Stimulated activated CD4-positive, alpha-beta T cell treated with anti-CD3 and anti-CD28 coated beads, Interleukin-4, amount 100 ng/mL, for 48 hours (primary cell): ENCODE measurements at places on chromosomes 6 and 20.

GRCh38 chr6:26240157-26241032 lies 124.6 kb upstream of the BTN3A2 start:
- DNase-seq = peak; percentile 54

- DNase-seq = no peak
Observed at GRCh38 chr6:7568021-7568420, 22.0 kb upstream of the SNRNP48 start.

DNA sequence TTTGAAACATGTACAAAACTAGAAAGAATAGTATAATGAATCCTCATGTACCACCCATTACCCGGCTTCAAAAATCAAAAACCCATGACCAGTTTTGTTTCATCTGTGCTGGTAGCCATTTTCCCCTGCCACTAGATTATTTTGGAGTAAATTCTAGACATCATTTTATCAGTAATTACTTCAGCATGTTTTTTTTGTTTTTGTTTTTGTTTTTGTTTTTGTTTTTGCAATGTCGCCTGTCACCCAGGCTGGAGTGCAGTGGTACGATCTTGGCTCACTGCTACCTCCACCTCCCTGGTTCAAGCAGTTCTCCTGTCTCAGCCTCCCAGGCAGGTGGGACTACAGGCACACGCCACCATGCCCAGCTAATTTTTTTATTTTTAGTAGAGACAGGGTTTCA lies 8.0 kb upstream of the PKIG start:
- no peak for DNase-seq

DNA sequence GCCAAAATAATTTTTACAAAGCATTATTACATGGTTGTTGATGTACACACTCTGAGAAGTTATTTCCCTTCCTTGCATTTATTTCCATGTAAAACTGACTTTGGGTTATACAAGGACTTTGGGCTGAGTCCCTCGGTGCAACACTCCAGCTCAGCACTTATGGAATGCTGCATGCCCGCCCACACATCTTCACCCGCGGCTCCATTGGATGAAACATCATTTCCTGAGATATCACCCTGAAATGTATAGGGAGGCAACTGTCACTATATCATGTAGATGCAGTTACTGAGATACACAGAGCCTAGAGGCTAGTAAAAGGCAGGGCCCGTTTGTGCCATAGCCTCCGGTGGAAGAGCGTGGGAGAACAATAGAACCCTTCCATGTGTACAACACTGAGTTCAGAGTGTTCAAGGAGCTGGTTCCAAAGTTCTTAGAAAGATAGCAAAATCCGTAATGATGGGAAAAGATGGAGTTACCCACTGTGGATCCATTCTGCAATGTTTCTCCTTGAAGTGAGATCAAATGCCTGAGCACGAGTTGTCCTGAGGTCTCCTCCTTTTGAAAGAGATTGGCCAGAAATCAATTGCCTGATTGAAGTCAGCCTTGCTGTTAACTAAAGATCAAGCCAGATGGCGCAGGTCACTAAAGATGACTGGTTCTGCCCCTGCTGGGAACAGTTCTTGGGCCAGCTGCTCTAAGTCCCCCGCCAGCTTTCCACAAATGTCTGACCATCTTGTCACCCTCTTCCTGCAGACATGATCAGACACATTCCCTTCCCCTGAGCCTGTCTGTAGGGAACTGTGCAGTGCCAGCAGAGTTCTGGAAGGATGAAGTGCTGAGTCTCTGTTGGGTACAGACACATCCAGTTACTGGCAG lies 100.9 kb upstream of the IYD start:
- no peak for DNase-seq

DNA sequence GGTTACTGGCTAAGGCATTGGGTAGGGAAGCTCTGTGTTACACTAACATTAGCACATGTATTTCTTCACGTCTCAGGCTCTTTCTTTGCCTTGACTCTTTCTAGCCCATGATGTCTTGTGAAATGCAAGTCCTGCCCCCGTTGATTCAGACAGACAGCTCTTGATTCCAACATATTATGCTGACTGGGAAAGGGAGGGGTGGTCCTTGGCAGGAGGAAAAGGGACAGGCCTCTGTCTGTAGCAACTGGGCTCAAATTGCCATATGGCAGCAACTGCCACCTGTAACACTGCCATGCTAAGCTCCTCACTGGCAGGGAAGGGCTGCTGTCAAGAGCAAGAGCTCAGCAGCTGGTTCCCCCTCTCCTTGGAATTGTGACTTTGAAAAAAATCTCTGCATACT lies 5.7 kb upstream of the KCNK15 start:
- no peak for DNase-seq

GRCh38 chr20:187733-188132 lies 1.8 kb downstream of the DEFB128 start:
- DNase-seq = no peak

- no peak for DNase-seq
Observed at GRCh38 chr6:34657037-34657306, 39.6 kb downstream of the ILRUN start.

GRCh38 chr6:161407115-161407514 lies 133.3 kb upstream of the AGPAT4 start:
- DNase-seq = no peak

DNA sequence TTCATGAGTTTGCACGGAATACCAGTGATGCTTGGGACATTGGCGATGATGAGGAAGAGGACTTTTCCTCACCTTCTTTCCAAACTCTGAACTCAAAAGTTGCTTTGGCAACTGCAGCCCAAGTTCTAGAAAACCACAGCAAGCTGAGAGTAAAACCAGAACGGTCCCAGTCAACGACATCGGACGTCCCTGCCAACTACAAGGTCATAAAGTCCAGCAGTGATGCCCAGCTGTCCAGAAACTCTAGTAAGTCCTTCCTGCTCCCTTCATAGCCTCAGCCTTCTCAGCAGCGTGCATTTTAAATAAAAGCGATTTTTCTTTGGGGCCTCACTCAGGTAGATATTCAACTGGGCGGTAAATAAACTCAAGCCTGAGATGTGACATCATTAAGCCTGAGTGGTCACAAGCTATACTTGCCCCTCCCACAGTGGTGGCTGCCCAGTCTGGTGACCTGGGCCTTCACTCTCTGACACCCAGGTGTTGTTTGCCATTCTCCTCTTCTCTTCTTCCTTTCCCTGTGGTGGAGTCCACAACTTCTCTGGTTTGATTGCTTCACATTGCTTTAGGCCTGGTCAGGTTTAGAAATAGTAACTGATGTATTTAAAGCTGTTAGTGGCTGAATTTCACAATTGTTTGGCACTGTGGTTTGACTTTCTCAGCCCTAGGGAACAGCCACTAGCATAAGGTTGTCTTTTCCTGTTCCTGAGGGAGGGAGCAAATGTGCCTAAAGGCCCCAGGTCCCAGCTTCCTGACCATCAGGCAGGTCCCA lies 21.6 kb upstream of the TMEM217 start:
- DNase-seq = no peak

DNA sequence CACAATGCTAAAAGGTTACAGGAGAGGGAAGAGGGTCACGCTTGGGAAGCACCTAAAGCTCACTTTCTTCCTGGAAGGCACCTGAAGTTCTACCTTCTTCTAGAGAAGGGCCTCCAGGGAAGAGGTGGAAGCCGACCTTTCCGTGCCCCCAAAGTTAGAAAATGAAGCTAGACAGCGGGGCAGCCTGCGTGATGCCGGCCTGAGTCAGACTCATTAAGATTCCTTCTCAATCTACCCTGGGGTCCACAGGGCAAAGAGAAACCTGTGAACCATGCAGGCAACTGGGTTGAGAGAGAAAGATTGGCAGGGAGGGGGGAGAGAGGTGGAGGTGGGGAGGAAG lies 54.8 kb upstream of the CCDC167 start:
- no peak for DNase-seq

DNA sequence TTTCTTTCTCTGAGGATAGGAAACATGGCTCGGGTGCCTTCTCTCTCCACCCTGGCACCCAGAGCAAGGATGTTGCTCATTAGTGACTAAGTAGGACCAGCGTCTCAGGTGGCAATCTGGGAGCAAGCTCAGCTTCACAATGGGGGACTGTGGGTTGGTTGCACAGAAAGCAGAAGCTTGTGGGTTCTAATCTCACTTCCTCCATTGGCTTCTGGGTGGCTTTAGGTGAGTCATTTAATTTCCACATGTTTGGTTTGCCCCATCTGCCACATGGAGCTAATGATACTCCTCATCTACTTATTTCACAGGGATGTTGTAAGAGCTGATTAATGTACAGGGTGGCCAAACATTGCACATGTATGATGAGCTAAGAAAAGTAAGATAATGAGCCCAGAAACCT lies 54.8 kb upstream of the AKIRIN2 start:
- DNase-seq = peak; percentile 44

DNA sequence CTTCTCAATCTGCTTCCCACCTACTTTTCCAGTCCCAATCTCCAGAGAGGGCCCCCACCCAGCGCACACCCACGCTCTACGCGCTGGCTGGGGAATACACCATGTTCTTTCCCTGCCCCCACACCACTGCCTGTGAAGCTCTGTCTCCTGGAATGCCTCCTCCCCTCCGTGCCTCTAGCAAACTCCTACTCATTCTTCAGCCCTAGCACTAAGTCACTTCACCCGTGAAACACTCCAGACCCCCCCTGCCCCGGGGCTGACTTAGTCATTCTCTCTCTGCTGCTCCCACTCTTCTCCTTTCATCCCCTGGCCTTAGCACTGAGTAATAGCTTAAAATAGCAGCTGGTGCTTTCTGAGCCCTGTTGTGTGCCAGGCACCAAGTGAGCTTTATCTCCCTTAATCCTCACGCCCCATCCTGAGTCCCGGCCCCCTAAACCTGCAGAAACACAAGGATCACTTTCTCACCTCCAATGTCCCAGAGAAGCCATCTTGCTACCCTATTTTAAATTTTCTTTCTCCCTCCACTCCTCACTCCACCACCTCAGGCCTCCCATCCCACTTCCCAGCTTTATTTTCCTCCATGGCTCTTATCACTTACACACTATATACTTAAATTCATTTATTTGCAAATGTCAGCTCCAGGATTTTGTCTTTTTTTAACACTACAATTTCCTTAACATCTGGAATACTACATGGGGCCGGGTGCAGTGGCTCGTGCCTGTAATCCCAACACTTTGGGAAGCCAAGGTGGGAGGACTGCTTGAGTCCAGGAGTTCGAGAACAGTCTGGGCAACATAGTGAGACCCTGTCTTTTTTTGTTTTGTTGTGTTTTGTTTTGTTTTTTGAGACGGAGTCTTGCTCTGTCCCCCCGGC lies 6.3 kb upstream of the PARD6B start:
- peak; percentile 80 for DNase-seq

GRCh38 chr6:149560736-149561135 lies 5.4 kb upstream of the GINM1 start:
- no peak for DNase-seq

- no peak for DNase-seq
Observed at GRCh38 chr20:44532981-44533331, 11.1 kb upstream of the SERINC3 start.

DNA sequence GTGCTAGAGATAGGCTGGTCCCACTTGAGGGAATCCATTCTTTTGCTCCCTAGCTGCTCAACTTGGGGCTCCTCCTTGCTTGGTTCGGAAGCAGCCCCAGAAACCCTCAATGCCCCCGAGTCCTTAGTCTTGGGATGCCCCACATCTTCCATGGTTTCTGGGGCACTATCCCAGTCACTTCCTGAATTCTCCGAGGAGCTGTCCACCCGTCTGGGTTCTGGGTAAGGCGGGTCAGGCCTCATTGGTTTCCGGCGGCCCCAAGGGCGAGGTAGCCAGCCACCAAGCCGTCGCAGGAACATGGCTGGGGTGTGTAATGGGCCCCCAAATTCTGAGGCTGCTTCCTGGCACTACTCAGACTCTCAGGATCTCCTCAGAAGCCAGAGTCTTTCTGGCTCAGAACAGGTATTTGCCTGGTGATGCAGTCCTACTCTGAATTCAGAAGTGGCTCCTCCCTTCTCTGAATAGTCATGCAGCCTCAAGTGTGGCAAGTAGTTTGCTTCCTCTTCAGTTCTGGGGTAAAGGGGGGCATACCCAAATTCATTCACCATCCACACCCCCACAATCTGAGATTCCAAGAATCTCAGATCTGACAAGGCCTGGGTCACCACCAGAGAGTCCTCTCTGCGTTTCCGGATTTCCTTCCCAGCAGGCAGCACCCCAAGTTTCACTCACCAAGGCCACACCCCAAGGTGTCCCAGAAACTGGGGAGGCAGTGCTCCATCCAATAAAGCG lies 763 bp downstream of the C6orf47 start:
- peak; percentile 34 for DNase-seq

DNA sequence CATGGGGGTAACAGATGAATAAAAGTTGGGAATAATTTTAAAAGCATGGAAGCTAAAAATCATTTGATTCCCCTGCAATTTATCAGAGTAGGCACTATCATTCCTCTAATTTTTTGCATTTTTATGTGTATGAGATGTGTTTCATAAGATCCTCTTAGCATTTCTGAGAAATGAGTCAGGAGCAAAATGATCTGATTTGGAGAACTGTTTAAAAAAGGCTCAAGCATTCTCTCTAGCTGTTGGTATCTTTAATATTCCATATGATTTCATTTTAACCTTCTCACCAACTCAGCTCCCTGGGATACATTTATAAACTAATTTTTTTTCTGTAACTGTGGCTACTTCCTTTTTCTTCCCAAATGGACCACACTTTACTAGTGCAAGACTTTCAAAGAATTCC lies 60.9 kb downstream of the MCHR2 start:
- DNase-seq = no peak

DNA sequence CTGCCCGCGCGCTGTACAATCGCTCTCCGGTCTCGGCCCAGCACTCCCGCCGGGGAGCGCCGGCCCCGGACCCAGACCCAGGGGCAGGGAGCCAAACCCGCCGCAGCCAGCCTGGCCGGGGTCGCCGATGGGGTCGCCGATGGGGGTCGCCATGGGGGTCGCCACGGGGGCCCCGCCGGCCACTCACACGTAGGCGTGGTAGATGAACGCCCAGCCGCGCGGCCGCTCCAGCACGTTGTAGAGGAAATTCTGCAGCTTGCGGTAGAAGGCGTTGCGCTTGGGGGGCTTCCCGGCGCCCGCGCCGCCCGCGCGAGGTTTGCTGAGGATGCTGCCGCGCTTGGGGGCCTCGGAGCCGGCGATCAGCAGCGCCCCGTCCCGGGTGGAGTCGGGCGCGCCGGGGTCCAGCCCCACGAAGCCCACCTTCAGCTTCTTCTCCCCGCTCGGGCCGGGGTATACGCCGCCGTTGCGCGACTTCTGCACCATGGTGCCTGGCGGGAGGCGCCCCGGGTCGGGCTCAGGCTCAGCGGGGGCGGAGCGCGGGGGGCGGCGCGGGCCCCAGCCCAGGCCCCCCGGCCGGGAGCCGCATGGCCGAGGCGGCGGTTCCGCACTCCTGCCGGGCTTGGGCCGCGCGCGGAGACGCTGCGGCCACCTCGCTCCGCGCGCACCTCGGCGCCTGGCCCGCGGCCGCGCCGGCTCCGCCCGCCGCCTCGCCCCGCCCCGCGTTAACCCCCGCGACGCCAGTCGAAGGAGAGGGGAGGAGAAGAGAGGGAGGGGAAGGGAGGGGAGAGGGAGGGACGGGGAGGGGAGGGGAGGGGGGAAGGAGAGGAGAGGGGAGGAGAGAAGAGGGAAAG lies at the start of gene KCNQ2:
Gene KCNQ2 (minus strand): TSS at position 675 of the 851 bp plus-strand sequence. CDS start 192 bp downstream, at position 483.
- DNase-seq = no peak
